ENCODE measurements at places on chromosomes 13 and 19.

- DNase-seq = no peak
Observed at GRCh38 chr13:111034811-111035210, 80.3 kb upstream of the ARHGEF7 start.

GRCh38 chr19:41801792-41802211 lies 5.4 kb downstream of the CEACAM3 start:
- DNase-seq = no peak

GRCh38 chr19:57096685-57097361 lies 23.0 kb upstream of the USP29 start:
- DNase-seq = no peak

GRCh38 chr13:28375250-28375930 lies 119.5 kb downstream of the FLT1 start:
- DNase-seq = no peak

GRCh38 chr19:15426485-15427349 lies 7.9 kb upstream of the AKAP8L start:
- no peak for DNase-seq
